ENCODE measurements at places on chromosomes 3 and 15.

DNA sequence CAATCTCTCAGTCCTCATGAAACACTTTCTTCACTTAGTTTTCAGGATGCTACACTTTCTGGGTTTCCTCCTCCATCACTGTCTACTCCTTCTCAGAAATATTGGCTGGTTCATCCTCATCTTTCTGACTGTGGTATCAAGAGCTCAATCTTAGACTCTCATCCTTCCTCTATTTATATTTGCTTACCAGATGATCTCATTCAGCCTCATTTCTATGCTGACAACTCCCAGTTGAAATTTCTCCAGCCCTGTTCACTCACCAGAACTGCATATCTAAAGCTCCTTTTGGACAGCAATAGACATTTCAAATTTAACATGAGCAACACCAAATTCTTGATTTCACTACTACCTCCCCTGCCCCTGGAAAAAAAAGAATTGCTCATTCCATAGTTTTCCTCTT lies 48.0 kb upstream of the FBN1 start:
- no peak for DNase-seq

DNA sequence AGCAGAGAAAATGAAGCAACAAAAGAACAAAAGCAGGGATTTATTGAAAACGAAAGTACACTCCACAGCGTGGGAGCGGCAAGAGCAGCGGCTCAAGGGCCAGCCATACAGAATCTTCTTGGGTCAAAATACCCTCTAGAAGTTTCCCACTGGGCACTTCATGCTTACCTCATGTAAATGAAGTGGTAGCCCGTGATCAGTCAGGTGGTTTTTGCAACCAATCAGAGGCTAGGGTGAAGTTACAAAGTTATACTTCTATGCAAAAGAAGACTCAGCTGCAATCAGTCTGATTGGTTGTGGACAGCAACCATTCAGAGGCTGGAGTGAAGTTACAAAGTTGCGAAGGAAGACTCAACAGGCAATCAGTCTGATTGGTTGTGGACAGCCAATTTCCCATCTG lies 37.8 kb upstream of the TRH start:
- DNase-seq: no peak

DNA sequence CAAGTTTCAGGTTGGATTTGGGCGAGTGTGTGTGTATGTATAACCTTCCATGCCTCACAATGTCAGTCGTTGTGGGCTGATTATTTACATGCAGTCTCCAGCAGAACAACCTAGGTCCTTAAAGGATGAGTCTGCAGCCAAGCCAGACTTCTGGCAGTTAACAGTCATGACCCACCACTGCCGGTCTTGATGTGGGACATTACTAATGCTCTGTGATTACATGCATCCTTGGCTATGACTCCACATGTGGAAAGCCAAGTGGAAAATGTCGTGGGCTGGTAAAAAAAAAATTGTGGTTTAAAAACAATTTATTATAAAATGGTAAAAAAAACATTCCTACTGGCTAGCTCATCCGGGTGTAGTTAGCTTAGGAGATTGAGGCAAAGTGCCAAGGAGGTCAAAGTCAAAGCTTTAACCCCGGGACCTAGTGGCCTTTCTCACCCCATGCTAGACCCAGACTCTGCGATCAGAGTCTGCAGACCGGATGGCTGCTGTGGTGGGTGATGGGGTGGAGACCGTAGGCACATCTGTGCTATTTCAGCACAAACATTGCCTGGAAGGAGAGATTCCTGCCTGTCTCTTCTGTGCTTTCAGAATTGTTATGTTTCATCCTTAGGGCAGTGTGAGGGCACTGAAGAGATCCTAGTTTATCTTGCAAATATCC lies 6.8 kb downstream of the RARRES1 start:
- DNase-seq: no peak

DNA sequence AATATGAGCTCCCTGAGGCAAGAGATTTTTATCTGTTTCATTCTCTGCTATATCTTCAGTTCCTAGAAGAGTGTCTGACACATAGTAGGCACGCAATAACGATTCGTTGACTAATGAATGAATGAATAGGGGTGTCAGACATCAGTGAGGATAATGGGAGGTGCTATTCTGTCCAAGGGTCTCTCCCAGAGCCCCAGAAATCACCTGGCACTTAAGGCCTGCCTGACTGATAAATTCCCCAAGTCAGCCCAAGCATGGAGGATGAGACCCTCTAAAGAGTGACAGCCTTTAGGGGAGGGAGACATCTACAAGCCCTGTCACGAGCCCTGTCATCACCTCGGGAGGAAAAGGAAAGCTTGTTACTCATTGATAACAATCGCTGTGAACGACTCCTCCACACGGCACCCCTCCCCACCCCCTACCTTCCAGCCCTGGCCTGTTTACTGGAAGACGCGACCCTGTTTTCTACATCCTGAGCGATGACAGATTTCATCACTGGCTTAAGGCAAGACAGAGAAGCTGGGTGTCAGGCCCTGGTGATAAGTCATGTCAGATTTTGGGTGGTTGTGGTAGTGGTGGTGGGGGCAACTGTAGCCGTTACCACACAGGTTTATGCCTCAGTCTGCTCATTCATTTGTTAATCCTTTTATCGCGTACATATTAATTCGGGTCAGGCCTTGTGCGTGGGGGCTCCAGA lies 23.1 kb downstream of the BHLHE40 start:
- DNase-seq: no peak

DNA sequence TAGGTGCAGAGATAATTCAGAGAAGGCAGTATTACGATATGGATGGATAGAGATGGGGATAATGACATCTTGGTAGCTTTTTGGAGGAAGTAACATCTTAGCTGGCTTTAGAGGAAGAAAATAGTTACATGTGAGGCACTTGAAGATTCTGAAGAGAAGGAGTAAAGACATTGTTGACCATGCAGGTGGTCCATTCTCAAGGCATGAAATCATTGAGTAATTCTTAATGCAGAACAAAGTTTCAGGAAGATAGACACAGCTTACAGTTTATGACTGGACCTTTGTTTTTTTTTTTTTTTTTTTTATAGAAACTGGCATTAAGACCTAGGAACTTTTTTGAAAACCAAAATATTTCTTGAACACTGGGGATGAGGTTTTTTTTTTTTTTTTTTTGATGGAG lies 28.2 kb downstream of the MBNL1 start:
- DNase-seq: no peak

- no peak for DNase-seq
Observed at GRCh38 chr15:85673326-85673725, 121.4 kb downstream of the KLHL25 start.

DNA sequence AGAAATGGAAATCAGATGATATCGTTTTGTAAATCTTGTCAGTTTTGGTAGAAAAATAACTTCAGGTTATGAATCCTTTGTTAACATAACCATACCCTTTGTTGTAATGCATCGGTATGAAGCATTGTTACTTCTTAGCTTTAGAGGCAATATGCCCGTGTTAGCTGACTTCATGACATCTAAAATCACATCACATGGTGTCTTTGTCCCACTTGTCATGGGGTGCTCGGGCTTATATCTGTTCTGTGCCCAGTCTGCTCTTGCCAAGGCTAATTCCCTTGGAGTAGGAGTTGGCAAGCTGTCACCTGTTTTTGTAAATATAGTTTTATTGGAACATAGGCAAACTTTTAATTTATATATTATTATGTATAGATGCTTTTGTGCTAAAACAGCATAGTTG lies 39.6 kb downstream of the SLC25A26 start:
- DNase-seq: no peak
